ENCODE measurements at places on chromosomes 13 and 19.
A peak's percentile ranks its signal among the peaks of the same experiment; 100 is the strongest.

DNA sequence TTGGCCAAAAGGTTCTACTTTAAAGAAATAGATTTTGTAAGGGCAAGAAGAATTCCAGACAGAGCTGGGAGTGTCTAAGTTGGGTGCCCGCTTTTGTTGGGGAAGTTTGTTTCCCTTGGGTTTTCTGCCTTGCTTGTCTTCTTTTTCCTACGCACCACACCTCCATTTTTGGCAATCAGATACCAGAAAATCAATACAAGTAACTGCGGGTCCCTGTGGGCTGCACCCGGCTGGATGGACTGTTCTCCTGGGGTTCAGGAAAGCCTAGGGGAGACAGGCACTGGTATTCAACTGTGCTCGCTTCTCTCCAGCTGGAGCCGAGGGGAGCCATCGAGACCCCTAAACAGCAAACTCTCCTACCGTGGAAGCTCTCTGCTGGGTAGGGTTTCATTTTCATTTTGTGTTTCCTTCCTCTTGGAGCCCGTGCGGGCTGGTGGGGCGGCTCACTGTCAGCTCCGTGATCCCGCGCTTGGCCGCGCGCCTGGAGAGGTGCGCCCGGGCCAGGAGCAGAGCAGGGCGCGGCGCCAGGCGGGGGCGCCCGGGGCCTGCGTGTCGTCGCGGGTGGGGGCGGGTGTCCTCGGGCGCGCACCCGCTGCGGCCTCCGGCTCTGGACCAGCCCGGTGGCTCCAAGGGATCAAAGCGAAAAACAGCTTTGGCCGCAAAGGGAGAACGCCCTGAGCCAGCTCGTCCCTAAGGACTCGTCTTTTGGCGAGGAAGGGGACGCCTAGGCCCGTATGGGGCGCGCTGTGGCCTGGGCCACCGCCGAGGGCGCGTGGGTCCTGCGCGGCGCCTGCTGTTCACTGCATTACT, 347.2 kb downstream of the ZNF536 start:
- peak; percentile 75 for DNase-seq

GRCh38 chr13:50798923-50799322, 44.6 kb downstream of the DLEU7 start:
- no peak for DNase-seq

DNA sequence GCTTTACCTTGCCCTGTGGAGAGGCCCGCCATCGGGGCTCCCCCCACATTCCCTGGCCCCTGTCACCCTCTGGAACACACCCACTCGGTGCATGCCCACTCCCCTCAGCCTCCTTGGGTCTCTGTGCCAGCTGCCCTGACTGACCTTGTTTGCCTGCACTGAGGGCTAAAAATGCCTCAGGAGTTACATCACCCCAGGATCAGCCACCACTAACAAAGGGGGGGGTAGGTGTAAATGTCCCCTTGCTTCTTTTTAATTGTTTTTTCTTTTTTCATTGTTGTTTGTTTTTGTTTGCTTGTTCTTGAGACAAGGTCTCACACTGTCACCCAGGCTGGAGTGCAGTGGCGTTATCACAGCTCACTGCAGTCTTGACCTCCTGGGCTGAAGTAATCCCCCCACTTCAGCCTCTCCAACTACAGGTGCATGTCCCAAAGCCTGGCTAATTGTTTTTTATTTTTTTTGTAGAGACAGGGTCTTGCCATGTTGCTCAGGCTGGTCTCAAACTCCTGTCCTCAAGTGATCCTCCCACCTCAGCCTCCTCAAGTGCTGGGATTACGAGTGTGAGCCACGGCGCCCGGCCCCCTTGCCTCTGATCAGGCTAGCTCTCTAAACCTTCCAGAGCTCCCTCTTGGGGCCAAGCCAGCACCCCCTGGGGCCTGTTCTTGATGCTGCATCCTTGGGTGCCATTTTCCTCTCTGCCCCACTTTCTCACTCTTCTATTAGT, 297.1 kb downstream of the UQCRFS1 start:
- DNase-seq, result no peak

DNA sequence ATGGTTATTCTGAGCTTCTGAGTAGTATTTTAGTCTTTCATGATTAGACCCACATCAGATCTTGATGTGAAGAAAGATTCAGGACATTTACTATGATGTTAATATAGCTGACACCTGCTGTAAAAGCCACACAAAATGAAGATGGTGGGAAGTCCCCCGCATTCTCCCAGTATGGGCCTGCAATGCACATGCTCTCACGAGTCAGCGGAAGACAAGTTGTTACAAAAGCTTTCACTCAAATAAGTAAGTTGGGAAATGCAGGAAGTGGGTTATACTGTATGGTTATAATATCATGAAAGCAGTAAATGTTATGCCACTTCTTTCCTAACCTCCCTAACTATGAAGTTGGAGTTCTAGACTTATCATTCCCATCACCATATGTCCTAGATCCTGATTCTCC, 171.9 kb downstream of the KLF5 start:
- no peak for DNase-seq

- DNase-seq, result no peak
Measured at GRCh38 chr13:86409466-86410241, 610.4 kb upstream of the SLITRK6 start.

DNA sequence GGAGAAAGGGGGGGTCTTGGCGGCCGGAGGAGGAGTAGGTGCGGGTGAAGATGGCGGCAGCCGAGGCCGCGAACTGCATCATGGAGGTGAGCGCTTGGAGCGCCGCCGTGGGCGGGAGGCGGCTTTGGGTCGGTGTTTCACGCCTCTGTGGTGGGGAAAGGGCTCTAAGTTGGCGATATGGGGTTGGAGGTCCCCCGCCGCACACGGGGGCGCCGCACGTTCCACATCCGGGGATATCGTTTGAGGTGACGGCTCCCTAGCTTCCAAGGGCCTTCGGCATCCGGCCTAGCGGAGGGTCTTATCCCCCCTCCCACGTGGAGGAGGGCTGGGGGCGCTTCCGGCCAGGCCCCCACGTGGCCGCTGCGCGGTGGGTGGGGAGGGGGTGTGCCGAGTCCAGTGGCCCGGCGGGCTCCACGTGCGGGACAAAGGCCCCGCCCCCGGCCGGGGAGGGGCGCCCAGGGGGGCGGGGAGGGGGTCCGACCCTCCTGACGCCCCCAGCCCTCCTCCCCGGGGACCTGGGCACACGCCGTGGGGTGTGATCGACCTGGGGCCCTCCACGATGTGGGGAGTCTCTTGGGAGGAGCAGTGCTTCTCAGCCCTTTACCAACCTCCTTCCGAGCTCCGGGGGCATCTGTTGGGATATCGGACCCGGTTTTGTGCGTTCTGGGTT, at the start of gene PRMT1:
Gene PRMT1 (plus strand): TSS at position 41 of the 670 bp plus-strand sequence. CDS start 10 bp downstream, at position 51.
- DNase-seq, result peak; percentile 25

DNA sequence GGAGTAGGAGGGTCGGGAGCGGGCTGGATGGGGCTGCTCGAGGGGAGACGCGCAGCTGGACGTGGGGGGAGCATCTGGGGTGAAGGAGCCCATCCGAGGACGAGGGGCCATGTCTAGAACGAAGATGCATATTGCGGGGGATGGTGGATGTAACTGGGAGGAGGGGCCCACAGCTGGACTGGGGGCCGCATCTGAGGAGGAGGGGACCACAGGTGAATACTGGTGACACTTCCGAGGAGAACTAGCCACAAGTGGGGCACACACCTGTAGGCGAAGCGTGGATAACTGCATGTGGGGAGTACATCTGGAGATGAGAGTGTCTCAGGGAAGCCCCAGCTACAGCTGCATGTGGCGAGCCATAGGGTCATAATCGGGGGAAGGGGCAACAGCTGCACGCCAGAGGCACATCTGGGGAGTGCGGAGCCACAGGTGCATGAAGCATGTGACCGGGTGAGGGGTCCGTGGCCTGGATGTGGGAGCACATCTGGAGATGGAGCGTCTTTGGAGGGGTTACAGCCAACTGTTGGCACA, 402 bp downstream of the ZSWIM9 start:
- DNase-seq, result no peak

DNA sequence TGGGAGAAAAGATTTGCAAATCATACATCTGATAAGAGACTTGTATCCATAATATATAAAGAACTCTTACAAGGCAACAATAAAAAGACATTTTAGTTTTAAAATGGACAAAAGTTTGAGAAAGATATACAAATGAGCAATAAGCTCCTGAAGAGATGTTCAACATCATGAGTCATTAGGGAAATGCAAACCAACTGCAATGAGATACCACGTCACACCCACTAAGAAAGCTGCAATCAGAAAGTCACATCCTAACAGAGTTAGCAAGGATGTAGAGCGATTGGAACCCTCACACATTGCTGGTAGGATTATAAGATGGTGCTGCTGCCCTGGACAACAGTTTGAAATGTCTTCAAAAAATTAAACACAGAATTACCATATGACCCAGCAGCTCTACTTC, 50.3 kb downstream of the GSX1 start:
- DNase-seq, result no peak

GRCh38 chr13:71448080-71448630, 418.8 kb downstream of the DACH1 start:
- DNase-seq, result no peak

- DNase-seq, result no peak
Measured at GRCh38 chr13:111904166-111904565, 162.8 kb upstream of the SOX1 start.

DNA sequence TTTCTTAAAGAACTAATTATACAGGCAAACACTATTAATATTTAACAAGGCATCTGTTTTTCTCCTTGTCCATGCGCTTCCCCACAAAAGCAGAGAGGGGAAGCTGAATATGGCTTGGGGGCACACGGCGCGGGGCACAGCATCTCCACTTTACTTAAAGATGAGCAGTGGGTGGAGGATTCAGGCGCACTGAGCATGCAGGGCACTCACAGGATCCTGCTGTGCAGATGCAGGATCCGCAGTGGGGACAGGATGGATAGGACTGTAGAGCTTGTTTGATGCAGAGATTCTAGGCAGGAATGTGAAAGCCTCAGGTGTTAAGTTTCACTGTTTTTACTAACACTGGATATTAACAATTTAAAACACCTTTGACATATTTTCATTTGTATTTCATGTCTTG, 43.3 kb downstream of the ATP11A start:
- DNase-seq, result no peak

All from 8988T (cell line).